ENCODE measurements at places on chromosomes 11 and 22. TPM values are rescaled to one million over a fixed set of nuclear protein-coding genes. Genes with fewer than 3 reads are reported as not detected.
A peak's percentile ranks its signal among the peaks of the same experiment; 100 is the strongest.

DNA sequence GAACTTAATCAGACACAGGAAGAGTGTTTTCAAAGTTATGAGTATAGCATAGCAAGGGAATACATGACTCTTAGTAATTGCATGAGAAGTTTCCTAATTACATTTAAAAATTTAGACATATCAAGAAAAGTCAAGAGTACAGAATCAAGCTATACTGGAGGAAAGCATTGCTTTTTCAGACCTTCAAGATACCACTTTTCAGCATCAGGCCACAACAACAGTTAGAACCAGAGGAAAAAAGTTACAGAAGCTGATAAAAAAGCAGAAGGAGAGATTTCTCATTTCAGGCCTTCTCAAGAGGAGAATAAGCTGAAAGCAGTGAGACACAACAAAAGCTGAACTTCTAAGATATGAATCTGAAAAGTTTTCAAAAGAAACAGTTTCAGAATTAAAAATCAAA, 28.1 kb upstream of the QSER1 start:
- no peaks in the 10 kb centered on the region for H3K27me3 ChIP-seq
- H3K4me1 ChIP-seq: no peaks in the 10 kb centered on the region
- H3K36me3 ChIP-seq: no peaks in the 10 kb centered on the region
- no peak overlapping the region for H3K27ac ChIP-seq
- no peak overlapping the region for H3K4me3 ChIP-seq
- DNase-seq: no peak

DNA sequence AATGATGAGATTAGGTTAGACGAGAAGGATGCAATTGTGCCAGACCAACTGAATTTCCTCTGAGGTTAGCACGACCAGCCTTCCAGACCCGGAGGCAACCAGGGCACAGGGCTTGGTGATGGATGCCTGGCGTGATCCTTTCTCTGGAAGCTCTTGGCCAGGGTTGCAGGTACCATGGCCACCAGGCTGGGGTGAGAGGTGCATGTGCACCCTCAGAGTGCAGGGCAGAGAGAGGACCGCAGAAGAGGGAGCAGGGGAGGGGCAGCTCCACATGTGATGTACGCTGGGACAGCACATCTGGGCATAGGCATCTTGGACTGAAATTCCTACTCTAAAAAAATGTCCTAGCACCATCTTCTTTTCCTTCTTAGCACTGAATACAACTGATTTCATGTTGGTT, 10.9 kb downstream of the KCNJ1 start:
- H3K27ac ChIP-seq: no peak overlapping the region
- H3K4me3 ChIP-seq: no peak overlapping the region

- H3K4me1 ChIP-seq: no peaks in the 10 kb centered on the region
- H3K27ac ChIP-seq: no peak overlapping the region
- H3K4me3 ChIP-seq: no peak overlapping the region
- H3K36me3 ChIP-seq: no peaks in the 10 kb centered on the region
- DNase-seq: no peak
These were observed 32.8 kb downstream of the CADM1 start for GRCh38 chr11:115471367-115471766.

GRCh38 chr11:112025707-112026106, 499 bp downstream of the DLAT start:
- peak overlapping the region; percentile 96 for H3K27ac ChIP-seq
- H3K4me3 ChIP-seq: peak overlapping the region; percentile 96
- H3K27me3 ChIP-seq: no peaks in the 10 kb centered on the region
- H3K4me1 ChIP-seq: no peaks in the 10 kb centered on the region

GRCh38 chr11:16603245-16603644, 135.2 kb upstream of the C11orf58 start:
- H3K36me3 ChIP-seq: no peaks in the 10 kb centered on the region
- H3K4me1 ChIP-seq: peaks cover 41% of the 10 kb centered on the region
- peak overlapping the region; percentile 72 for H3K27ac ChIP-seq
- DNase-seq: no peak
- peaks cover 18% of the 10 kb centered on the region for H3K27me3 ChIP-seq
- H3K4me3 ChIP-seq: no peak overlapping the region

DNA sequence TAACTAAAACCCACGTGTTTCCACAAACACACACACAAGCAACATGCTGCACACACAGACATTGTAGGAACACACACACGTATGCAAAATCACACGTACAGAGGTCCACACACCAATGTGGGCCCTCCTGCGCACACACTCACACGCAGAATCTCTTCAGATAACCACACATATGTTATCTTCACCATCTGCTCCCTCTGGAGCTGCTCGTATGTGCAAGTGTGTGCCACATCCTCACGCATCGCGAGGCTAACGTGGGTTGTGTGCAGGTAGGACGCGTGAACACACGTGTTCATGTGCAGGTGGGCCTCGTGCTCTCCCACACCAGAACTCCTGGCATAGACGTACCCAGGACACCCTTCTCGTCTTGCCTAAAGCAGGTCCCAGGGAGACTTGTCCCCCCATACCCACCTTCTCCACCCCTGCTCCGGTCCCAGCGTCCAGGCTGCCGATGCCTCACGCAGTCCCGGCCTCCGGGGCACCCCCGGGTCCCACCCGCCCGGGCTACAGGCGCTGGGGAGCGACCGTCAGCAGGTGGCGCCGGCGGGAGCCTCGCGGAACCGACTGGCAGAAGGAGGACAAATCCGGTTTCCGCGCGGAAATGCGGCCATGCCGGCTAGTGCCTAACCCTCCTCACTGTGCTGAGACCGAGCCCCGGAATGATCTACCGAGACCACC, 10.3 kb upstream of the IGSF9B start:
- DNase-seq: no peak
- no peak overlapping the region for H3K4me3 ChIP-seq
- H3K36me3 ChIP-seq: no peaks in the 10 kb centered on the region
- peaks cover 34% of the 10 kb centered on the region for H3K27me3 ChIP-seq
- H3K4me1 ChIP-seq: peaks cover 7% of the 10 kb centered on the region

DNA sequence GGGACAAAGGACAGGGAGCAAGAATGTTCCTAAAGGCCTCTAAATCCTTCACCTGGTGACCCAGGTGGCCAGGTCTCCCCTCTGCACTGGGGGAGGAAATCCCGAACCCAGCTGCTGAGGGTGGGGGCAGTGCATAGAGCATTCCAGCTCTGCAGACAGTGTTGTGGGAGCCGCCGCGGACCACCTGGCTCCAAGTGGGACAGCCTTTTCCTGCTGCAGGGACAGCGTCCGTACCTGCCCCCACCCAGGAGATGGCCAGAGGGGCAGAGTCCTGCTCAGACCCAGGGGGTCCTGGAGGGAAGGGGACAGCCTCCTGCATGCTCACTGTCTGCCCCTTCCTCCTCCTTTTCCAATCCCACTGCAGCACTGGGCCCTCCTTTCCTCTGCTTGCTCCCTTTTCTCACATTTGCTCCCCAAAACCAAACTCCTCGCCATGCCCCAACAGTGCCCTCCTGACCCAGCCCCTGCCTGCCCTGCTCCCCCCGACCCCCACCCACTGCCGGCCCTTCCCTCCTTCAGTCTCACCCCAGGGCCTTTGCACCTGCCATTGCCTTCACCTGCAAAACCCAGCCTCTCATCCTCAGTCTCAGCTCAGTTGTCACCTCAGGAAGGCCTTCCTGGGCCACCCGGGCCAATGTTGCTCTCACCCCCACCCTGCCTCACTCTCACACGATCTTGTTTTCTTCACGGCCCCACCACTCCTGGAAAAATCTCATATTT, 12.8 kb downstream of the PNPLA5 start:
- H3K4me1 ChIP-seq: no peaks in the 10 kb centered on the region
- H3K36me3 ChIP-seq: no peaks in the 10 kb centered on the region
- H3K4me3 ChIP-seq: no peak overlapping the region
- no peaks in the 10 kb centered on the region for H3K27me3 ChIP-seq
- no peak for DNase-seq

DNA sequence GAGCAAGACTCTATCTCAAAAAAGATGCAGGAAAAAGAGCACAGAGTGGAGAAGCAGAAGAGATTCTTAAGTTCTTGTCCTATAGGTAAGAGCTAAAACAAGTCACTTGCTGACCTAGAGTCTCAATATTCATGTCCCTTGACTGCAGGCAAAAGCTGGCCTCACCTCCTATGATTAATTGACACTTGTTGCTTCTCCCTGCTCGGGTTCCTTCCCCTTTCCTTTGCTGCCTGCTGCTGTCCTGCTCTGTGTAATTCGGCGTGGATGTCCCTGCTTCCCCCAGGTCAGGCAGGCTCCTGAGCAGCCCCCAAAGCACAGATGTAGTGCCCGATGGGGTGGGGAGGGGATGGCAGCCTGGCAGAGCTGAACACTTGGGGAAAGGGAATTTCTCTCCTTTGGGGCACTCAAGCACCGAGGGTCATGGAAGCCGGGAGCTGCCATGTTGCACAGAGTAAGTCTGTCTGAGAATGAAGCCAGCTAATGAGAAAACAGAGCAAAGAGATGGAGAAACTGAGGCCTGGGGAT, 60.8 kb upstream of the NUP50 start:
- no peak for DNase-seq
- no peak overlapping the region for H3K4me3 ChIP-seq
- H3K36me3 ChIP-seq: no peaks in the 10 kb centered on the region

GRCh38 chr22:44025171-44026065, 1.3 kb downstream of the PARVB start:
- H3K4me3 ChIP-seq: peak overlapping the region; percentile 67
- H3K27ac ChIP-seq: peak overlapping the region; percentile 83
- peaks cover 4% of the 10 kb centered on the region for H3K27me3 ChIP-seq
- DNase-seq: peak; percentile 40
- no peaks in the 10 kb centered on the region for H3K36me3 ChIP-seq
- H3K4me1 ChIP-seq: no peaks in the 10 kb centered on the region

DNA sequence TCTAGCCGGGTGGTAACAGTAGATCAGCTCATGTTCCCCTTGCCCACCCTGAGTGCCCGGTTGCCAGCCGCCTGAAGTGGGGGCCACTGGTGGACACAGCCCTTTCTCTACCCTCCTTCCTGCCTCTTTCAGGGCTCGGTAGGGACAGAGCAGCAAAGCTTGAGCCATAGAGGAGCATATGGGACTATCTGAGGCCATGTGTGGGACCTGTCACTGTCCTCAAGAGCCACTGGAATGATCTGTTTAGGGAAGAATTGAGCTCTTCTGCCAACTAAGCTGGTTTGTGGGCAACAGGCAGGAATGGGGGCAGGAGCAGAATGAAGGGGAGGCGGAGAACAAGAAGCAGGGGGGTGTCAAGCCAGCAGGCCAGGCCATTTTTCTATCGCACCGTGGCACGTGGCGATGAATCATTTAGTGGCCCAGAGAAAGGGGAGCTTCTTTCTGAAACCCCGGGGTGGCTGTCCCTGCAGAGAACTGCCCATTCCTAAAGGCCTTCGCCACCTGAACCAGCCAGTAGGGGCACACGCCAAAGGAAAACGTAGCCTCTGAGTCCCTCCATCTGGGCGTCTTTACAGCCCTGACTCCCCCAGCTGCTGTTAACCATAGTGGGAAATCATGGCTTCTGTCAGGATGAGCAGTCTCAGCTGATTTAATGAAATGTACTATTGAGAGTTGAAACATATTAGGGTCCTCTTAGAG, 8.8 kb downstream of the ASPHD2 start:
- H3K4me3 ChIP-seq: no peak overlapping the region
- no peaks in the 10 kb centered on the region for H3K36me3 ChIP-seq
- H3K4me1 ChIP-seq: no peaks in the 10 kb centered on the region
- no peak overlapping the region for H3K27ac ChIP-seq
- no peak for DNase-seq

DNA sequence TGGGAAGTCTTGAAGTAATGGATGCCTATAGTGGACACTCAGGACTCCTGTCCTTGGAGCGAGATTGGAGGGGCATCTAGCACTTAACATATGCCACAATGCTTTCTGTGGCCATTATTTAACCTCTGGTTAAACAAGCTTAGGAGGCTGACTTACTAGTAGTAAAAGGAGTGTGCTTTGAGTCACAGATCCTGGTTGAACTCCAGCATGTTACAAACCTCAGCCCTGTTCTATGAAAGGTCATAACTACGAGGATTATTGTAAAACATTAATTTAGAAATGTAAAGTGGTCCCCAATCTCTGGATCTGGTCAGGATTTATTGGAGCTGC, 1.1 kb upstream of the LBHD1 start:
- peaks cover 48% of the 10 kb centered on the region for H3K36me3 ChIP-seq
- H3K27ac ChIP-seq: no peak overlapping the region
- H3K27me3 ChIP-seq: no peaks in the 10 kb centered on the region

DNA sequence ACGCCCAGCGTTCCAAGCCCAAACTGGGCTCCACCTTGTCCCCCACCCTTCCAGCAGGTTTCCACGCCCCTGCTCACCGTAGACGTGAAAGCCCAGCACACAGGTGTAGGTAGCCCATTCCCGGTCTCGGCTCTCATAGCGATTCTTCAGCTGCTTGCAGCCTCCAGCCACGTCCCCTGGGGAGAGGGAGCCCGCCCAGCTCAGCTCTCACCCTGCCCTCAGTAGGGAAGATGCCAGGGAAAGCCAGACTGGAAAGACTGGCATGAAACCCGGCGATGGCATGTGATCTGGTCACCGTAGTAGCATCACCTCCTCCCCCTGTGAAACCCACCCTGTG, 1.4 kb upstream of the MTA2 start:
- peaks cover 63% of the 10 kb centered on the region for H3K4me1 ChIP-seq
- H3K36me3 ChIP-seq: peaks cover 4% of the 10 kb centered on the region
- H3K27me3 ChIP-seq: no peaks in the 10 kb centered on the region
- peak overlapping the region; percentile 98 for H3K27ac ChIP-seq
- peak overlapping the region; percentile 85 for H3K4me3 ChIP-seq

GRCh38 chr11:94593030-94593429, 25.9 kb downstream of the PIWIL4 start:
- no peak overlapping the region for H3K4me3 ChIP-seq
- H3K27ac ChIP-seq: no peak overlapping the region

DNA sequence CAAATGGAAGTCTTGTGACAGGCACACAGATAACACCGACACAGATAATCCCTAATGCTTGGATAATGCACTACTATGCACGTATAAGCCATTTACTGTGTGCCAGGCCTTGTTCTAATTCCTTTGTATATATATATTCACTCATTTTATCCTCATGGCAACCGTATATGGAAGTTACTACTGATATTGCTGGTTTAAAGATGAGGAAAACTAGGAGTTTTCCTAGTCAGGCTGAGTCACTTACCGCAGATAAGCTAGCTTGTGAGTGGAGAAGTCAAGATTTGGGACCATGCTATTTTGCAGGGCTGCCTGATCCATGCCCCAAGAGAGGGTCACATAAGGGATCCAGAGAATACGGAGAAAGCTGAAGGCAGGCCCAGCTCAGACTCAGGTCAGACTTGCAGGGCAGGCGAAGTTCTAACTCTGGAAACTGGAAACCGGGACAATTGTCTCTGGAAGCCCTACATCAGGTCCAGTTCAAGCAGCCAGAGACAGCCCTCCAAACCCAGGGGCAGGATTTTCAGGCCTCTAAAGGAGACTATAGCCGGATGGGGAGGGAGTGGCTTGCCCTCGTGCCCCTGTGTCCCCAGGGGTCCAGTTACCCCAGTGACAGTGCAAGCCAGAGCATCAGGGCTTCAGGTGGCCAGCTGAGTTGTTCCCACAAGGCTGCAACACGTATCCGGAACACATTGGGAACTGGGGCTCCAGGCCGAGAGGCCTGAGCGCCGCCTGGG, 534.8 kb downstream of the INSC start:
- H3K4me3 ChIP-seq: no peak overlapping the region
- H3K27me3 ChIP-seq: no peaks in the 10 kb centered on the region
- no peaks in the 10 kb centered on the region for H3K36me3 ChIP-seq

GRCh38 chr11:27524155-27524554, 17.6 kb upstream of the LIN7C start:
- H3K36me3 ChIP-seq: no peaks in the 10 kb centered on the region
- no peak for DNase-seq
- no peak overlapping the region for H3K27ac ChIP-seq
- H3K4me1 ChIP-seq: no peaks in the 10 kb centered on the region

GRCh38 chr11:9643751-9644150, 20.1 kb upstream of the SWAP70 start:
- H3K27me3 ChIP-seq: no peaks in the 10 kb centered on the region
- no peak for DNase-seq
- H3K4me3 ChIP-seq: no peak overlapping the region
- H3K36me3 ChIP-seq: no peaks in the 10 kb centered on the region
- H3K4me1 ChIP-seq: no peaks in the 10 kb centered on the region

The OR51B4 gene
- total RNA-seq: not detected

The NRGN gene
- total RNA-seq: not detected

The SGSM1 gene
- total RNA-seq: 0.42 TPM

The PAMR1 gene
- 6.9 TPM for total RNA-seq

Data from tibial nerve (tissue), 4 donors.